A549 treated with Mapracorat at 1 μM for 4 hours (cell line): ENCODE measurements at places on chromosomes 2 and 18. TPM values are rescaled to one million over a fixed set of nuclear protein-coding genes. Genes with fewer than 3 reads are reported as not detected.

THAP4 gene
- total RNA-seq, result 62.2 to 78.3 TPM (median 76.9 TPM) in 5 replicates

GATA6 gene
- total RNA-seq, result 1.1 to 2.0 TPM (median 1.6 TPM) in 5 replicates

FAP gene
- 0.15 TPM in 1 of 5 replicates, not detected in the others for total RNA-seq

SPDYA gene
- 0.13 to 0.28 TPM (median 0.17 TPM) in 4 of 5 replicates, not detected in the other for total RNA-seq

SH3RF3 gene
- total RNA-seq, result 0.46 to 0.61 TPM (median 0.52 TPM) in 5 replicates

DHX57 gene
- 18.5 to 25.5 TPM (median 20.4 TPM) in 5 replicates for total RNA-seq

MATN3 gene
- total RNA-seq, result 10.6 to 17.7 TPM (median 15.6 TPM) in 5 replicates

ACOXL gene
- total RNA-seq, result not detected in 5 replicates

LGALSL gene
- 7.7 to 12.8 TPM (median 9.9 TPM) in 5 replicates for total RNA-seq

SKA1 gene
- 11.2 to 11.9 TPM (median 11.7 TPM) in 5 replicates for total RNA-seq

INHA gene
- 0.08 to 0.65 TPM (median 0.39 TPM) in 5 replicates for total RNA-seq

ANO7 gene
- total RNA-seq, result 1.5 to 2.1 TPM (median 1.8 TPM) in 5 replicates

MYL12A gene
- 283 to 336 TPM (median 329 TPM) in 5 replicates for total RNA-seq

GALNT14 gene
- 41.2 to 47.8 TPM (median 47.3 TPM) in 5 replicates for total RNA-seq

RUFY4 gene
- not detected in 5 replicates for total RNA-seq

NOL4 gene
- not detected in 5 replicates for total RNA-seq

MALL gene
- 139 to 166 TPM (median 147 TPM) in 5 replicates for total RNA-seq

ZNF512 gene
- total RNA-seq, result 14.5 to 18.6 TPM (median 16.5 TPM) in 5 replicates

ATP6V1C2 gene
- total RNA-seq, result 0.14 to 0.30 TPM (median 0.22 TPM) in 5 replicates

SLC30A3 gene
- 2.1 to 4.0 TPM (median 3.3 TPM) in 5 replicates for total RNA-seq

ANKRD36 gene
- total RNA-seq, result 4.5 to 8.9 TPM (median 6.9 TPM) in 5 replicates

SLC40A1 gene
- 1.8 to 2.1 TPM (median 2.0 TPM) in 5 replicates for total RNA-seq

ALPG gene
- 0.23 to 0.45 TPM (median 0.28 TPM) in 5 replicates for total RNA-seq

BMP10 gene
- total RNA-seq, result not detected in 5 replicates

STRADB gene
- 19.1 to 28.2 TPM (median 23.4 TPM) in 5 replicates for total RNA-seq

MTCL1 gene
- 50.1 to 60.8 TPM (median 57.2 TPM) in 5 replicates for total RNA-seq

IL18R1 gene
- 1.0 to 1.5 TPM (median 1.3 TPM) in 5 replicates for total RNA-seq

TRAF3IP1 gene
- total RNA-seq, result 10.3 to 13.7 TPM (median 12.9 TPM) in 5 replicates

REG3A gene
- not detected in 5 replicates for total RNA-seq

SIX2 gene
- total RNA-seq, result 0.96 to 1.4 TPM (median 1.2 TPM) in 5 replicates

PCARE gene
- total RNA-seq, result not detected in 5 replicates

HOXD12 gene
- not detected in 5 replicates for total RNA-seq

SETBP1 gene
- total RNA-seq, result 0.42 to 0.61 TPM (median 0.47 TPM) in 5 replicates

ABCG8 gene
- total RNA-seq, result not detected in 5 replicates

GAL3ST2 gene
- total RNA-seq, result 0.15 to 0.42 TPM (median 0.25 TPM) in 5 replicates

SCN3A gene
- 0.01 TPM in 1 of 5 replicates, not detected in the others for total RNA-seq

ANKRD53 gene
- 0.11 to 0.30 TPM (median 0.16 TPM) in 3 of 5 replicates, not detected in the others for total RNA-seq
